ENCODE measurements at places on chromosomes 4 and X.

- no peak for DNase-seq
Observed at GRCh38 chr4:123966990-123967769, 570.6 kb downstream of the SPRY1 start.

- DNase-seq = no peak
Observed at GRCh38 chrX:10280071-10280470, 123.3 kb downstream of the CLCN4 start.

GRCh38 chrX:15242899-15243555 lies 26.9 kb downstream of the ASB9 start:
- DNase-seq = peak; percentile 37

- no peak for DNase-seq
Observed at GRCh38 chrX:20969565-20969964, 404.7 kb upstream of the CNKSR2 start.

- DNase-seq = peak; percentile 66
Observed at GRCh38 chr4:94472056-94472826, 20.5 kb downstream of the PDLIM5 start.

DNA sequence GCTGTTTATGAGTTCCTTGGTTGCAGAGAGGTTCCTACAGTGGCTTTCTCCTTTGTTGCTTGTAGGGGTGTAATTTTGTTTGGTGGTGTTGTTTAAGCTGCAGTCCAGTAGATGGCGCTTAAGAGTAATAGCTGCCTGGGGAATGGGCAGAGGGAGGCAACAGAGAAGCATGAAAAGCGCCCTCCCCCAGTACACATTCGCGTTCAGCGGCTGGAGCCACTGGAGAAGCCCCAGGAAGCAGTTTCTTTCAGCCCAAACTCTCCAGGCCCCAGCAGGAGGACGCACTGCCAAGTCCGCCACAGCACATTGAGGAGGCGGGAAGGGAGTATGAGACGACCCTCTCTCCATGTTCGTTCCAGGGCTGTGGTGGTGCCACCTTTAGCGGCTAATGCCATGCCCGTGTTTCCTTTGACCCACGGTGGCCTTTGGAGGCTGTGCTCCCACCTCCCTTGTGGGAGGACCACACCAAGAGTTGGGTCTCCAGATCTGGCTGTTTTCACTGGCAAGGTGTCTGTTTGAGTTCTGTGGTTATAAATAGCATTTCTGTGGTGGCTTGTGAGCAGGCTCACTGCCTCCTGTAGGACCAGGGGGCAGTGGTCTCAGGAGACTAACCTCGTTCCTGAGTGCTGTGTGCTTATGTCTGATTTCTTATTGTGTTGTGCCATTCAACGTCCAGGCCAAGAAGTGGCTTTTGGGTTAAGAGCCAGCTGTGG lies 252.3 kb downstream of the ARHGAP10 start:
- no peak for DNase-seq

- peak; percentile 75 for DNase-seq
Observed at GRCh38 chrX:47200385-47201150, 6.9 kb downstream of the UBA1 start.

- no peak for DNase-seq
Observed at GRCh38 chrX:114710571-114710970, 126.7 kb downstream of the HTR2C start.

DNA sequence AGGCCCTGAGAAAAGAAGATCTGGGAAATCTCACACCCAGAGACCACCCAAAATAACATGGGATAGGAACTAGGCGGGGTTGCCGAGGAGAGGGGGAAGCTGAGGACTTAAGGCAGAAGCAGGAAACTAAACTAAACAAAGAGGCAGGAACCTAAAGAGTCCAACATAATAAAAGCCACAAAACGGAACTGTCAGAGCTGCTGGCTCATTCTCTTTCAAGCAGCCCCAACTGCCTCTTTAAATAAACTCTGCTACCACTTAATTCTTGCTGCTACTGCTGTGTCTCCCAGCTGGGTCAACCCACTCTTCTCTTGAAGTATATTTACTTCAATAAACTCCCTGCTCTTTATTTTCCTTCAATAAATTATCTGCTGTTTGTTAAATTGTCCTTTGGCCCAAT lies 44.5 kb downstream of the MAGEB16 start:
- no peak for DNase-seq

DNA sequence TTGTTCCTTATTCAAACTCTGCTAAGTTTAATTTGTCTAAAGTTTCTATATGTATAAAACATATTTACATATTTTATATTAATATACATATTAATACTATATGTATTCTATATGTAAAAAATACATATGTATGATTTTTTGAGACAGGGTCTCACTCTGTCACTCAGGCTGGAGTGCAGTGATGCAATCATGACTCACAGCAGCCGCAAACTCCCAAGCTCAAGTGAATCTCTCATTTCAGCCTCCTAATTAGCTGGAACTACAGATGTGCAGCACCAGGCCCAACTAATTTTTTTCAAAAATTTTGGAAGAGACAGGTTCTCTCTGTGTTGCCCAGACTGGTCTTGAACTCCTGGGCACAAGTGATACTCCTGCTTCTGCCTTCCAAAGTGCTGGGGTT lies 684.9 kb downstream of the TRAM1L1 start:
- DNase-seq = no peak

DNA sequence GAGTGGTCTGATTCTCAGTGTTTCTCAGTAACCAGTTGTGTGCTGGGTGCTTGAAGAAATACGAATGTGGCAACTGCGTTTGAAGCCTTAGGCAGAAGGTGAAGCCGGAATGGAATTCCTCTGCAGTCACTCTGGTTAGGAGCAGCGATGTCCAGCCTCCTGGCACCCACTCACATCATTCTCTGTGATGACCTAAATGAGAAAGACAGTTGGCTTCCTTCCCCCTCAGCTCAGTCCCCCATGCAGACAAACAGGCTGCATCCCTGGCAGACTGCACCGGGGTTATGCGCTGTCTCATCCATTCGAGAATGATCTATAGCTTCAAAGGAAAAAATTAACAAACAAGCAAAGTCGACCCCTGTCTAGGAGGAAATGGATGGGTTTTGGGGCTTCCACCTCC lies 170.1 kb upstream of the SCML1 start:
- no peak for DNase-seq

DNA sequence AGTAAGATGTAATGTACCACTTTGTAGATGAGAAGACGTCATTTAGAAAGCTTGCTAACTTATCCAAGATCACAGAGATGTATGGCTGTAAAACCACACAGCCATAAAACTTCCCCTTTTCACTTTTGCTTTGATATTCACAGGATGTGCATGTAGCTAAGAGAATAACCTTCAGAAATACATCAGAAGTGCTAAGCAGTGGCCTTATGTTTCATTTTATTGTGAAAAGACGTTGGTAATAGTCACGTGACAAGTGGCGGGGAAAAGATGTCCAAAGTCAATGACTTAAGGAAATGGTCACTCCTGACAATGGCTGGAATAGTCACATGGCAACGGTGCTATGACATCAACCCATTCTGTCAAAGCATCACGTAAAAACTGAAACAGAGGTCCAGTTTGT lies 12.9 kb upstream of the WDR17 start:
- DNase-seq = no peak

GRCh38 chrX:9144701-9145241 lies 110.8 kb upstream of the FAM9B start:
- no peak for DNase-seq

DNA sequence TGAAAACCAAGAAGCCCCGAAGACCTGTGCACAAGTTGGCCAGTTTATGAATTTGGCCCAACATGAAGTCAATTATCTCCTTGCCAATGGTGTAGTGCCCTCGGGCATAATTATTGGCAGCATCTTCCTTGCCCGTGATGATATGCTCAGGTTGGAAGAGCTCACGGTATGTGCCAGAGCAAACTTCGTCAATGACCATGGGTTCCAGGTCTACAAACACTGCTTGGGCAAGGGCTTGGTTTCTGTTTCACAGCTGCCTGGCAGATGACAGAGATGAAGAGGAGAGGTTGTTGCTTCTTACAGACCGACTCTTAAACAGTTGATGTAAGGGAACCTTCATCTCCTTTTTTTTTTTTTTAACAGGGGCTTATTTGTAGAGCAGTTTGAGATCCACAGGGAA lies 135.6 kb upstream of the PLS3 start:
- DNase-seq = no peak

- DNase-seq = peak; percentile 41
Observed at GRCh38 chrX:10350981-10351380, 194.2 kb downstream of the CLCN4 start.

- no peak for DNase-seq
Observed at GRCh38 chrX:103187953-103188475, 26.9 kb upstream of the BEX4 start.

- DNase-seq = no peak
Observed at GRCh38 chrX:38881066-38881465, 79.8 kb downstream of the MID1IP1 start.

GRCh38 chrX:133892337-133892736 lies 93.1 kb downstream of the GPC3 start:
- DNase-seq = no peak

DNA sequence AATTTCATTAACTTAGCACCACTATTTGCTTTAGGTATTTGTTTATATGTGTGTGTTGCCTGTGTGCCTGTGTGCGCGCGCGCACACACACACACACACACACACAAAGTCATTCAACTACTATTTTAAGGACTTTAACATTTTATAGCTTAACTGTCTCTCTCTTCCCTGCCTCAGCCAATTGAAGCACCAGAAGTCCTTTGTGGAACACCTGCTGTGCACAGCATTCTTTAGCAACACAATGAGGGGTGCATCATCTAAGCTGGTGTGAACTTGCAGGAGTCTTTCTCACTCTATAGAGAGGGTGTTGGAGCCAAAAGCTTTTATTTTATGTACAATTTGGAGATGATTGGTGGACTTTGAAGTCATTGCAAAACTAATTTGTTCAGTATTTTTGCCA lies 31.3 kb downstream of the SLIT2 start:
- DNase-seq = no peak

DNA sequence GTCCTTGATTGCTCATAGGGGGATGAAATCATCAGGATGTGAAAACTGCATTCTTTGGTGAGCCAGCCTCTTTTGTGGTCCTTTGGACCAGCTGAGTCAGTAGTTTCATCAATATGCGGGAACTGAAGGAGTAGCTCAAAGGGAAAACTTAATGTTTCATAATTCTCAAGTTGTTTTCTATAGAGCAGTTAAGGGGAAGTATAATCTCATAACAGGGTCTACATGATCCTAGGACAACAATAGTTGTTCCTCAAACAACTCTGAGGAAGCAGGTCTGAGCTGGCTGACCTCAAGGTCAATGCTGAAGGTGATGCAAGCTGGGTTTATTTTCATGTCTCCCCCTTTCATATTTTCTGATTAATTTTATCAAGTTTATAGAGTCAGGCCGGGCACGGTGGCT lies 36.1 kb upstream of the IRF2 start:
- DNase-seq = no peak

GRCh38 chrX:23756165-23756564 lies 13.1 kb upstream of the ACOT9 start:
- no peak for DNase-seq

GRCh38 chrX:81278616-81279015 lies 76.7 kb downstream of the SH3BGRL start:
- no peak for DNase-seq

GRCh38 chrX:118983513-118983912 lies 9.1 kb downstream of the LONRF3 start:
- no peak for DNase-seq

DNA sequence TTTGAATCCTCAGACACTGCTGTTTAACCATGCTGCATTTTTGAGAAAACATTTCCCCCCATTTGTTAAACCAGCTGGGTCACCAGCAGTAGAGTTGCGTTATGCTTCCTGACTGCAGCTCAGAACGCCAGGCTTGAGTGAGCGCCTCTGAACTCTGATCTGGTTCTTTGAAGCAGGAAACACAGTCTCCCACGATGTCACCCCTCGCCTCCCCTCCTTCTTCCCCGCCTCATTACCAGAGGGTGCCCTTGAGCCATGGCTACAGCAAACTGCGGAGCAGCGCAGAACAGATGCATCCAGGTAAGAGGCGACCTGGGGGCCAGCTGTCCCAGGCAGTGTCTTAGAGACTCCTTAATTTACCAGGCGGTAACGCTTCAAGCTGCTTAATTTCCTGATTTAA lies 78.4 kb downstream of the REPS2 start:
- no peak for DNase-seq

DNA sequence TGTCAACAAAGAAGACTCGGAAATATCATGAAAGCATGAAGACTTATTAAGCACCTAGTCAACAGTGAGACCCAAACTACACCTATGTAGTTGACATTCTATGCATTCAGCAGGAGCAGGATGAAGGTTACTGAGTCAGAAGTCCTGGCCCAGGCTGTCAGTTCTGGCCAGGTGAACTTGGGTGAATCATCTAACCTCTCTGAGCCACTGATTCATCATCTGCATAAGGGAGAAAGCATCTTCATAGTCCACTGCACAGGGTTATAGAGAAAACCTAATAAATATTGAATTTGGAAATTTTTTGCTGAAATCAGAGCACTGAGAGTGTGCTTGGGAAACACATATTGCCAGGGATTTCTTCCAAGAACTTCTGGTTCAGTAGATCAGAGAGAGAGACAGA lies 296.0 kb upstream of the SFRP2 start:
- no peak for DNase-seq

DNA sequence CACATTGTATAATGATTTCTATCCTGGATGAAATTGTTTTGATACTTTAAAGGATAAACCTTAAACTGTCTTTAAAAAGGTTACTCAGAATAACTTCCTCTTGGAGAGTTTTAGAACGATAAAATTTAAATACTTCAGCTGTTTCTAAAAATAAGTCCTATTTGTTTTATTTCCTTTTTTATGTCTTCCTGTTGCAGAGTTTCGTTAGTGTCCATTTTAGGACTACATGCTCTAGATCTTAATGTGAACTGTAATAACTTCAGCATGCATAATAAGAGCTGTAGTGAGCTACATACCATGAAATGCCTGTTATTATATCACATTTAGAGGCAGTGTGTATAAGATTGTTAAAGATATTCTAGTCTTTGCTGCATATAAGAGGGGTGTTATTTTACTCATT lies 14.6 kb downstream of the ATP10D start:
- DNase-seq = no peak

DNA sequence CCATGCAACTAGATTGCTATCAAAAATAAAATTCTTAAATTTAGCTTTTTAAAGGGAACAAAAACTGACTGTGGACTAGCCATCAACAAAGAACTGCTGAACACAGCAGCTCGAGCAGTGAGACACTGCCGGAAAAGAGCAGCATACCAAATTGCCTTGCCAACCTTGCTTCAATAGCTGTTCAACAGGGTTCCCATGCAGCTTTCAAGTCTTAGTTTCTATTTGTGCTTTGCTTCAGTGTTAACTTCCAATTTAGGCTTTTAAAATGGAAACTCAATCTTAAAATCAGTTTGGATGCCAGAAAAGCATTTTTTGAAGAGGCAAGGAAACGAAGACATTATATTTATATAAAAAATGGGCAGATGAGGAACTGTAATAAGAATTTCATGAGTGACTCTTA lies 463.4 kb upstream of the MAGEB18 start:
- DNase-seq = no peak
